ENCODE measurements at places on chromosomes 2 and 18.

- no peak for DNase-seq
Observed at GRCh38 chr2:64140665-64141200, 3.5 kb downstream of the PELI1 start.

- DNase-seq = no peak
Observed at GRCh38 chr2:203574824-203575223, 39.7 kb upstream of the RAPH1 start.

GRCh38 chr2:201950606-201951005, 83.0 kb upstream of the FZD7 start:
- no peak for DNase-seq

GRCh38 chr2:178913049-178913441, 105.8 kb upstream of the TTN start:
- no peak for DNase-seq

- no peak for DNase-seq
Observed at GRCh38 chr2:1674276-1674675, 70.0 kb downstream of the PXDN start.

- no peak for DNase-seq
Observed at GRCh38 chr2:62029910-62030309, 124.4 kb downstream of the COMMD1 start.

- DNase-seq = no peak
Observed at GRCh38 chr2:118123561-118124232, 35.4 kb downstream of the INSIG2 start.

- no peak for DNase-seq
Observed at GRCh38 chr2:62133320-62133823, 62.5 kb upstream of the B3GNT2 start.

- DNase-seq = peak; percentile 6
Observed at GRCh38 chr18:74715865-74716712, 118.4 kb downstream of the ZNF407 start.

DNA sequence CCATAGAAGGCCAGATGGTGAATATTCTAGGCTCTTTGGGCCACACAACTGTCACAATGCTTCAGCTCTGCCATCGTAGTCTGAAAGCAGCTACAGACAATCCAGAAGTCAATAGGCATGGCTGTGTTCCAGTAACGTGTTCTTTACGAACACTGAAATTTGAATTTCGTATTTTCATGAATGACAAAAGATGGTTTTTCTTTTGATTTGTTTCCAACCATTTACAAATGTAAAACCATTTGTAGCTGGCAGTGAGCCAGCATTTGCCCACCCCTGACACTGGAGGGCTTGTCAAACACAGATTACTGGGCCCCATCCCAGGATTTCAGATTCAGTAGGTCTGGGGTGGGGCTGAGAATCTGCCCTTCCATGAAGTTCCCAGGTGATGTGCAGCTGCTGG, 83.0 kb upstream of the ATG16L1 start:
- no peak for DNase-seq

DNA sequence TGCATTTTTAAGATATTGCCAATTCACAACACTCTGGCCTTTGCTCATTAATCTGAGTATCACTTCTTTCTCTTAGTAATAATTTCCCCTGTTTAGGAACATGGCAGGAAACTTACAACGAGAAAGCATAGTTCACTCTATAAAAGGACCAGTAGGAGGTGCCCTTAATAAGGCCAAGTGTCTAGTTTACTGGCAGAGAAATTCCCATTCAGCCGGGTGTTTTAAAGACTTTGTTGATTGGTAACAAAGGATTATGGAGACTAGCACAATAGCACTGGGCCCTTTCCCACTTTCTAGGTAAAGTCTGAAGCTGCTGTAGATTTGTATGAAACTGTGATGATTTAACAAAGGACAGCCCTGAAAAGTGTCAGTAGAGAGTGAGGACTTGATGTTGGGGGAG, 3.1 kb downstream of the DCC start:
- peak; percentile 72 for DNase-seq

DNA sequence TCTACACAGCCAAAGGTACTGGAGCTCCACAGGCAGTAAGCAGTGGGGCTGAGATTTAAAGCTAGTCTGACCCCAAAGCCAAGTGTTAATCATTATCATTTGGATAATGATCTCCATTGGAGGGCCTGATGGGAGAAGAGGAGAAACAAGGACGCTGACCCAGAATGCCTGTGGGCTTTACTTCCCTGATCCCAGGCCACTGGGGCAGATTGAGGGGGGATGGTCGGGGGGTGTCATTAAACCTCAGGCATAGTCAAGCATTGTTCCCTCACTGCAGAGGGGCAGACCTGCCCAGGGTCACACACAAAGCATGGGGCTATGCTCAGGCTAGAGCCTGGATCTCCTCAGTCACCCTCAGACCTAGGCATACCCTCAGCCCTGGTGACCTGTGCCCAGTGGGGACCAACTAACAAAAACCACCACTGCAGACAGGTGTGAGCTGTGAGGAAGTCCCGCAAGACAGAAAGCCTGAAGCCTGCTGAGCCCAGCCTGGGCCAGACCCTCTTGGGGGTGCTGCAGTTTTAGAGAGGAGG, 53.4 kb downstream of the SDC1 start:
- no peak for DNase-seq

GRCh38 chr18:26614374-26614773, 66.0 kb upstream of the KCTD1 start:
- DNase-seq = no peak

GRCh38 chr2:143891879-143892308, 628.0 kb downstream of the ZEB2 start:
- peak; percentile 68 for DNase-seq

GRCh38 chr2:215756346-215756730, 257.0 kb downstream of the MREG start:
- no peak for DNase-seq

DNA sequence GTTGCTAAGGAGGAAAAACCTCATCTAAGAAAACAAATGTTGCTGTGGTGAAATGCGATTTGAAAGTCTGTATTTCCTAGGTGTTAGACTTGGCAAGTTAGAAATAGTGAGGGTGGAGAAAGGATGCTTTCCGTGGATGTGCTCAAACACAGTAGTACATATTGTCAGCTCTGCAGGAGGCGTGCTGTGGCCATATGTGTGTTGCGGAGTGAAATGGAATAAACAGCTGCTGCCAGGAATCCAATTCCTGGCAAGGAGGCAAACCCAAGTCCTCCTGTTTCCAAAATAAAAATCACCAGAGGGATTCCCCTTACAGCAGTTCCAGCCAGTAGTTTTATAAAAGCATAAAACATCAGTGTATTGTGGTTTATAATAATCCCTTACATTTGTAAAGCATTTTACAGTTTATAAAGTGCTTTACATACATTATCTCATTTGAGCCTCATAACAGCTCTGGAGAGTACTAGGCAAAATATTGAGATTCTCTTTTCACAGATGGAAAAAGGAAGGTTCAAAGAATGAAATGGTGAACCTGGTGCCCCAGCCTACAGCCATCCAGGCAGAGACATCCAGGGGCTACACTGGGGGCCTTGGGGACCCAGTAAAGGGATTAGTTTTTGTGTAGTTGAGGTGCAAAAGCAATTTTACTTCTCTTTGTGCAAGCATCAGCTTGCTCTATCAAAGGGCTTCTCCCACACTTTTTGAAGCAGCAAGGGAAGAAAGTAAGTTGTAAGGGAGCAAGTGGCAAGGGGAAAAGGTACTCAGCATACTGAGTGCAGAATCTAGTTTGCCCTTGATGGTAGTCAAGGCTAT, 206.0 kb downstream of the AGPS start:
- DNase-seq = no peak

DNA sequence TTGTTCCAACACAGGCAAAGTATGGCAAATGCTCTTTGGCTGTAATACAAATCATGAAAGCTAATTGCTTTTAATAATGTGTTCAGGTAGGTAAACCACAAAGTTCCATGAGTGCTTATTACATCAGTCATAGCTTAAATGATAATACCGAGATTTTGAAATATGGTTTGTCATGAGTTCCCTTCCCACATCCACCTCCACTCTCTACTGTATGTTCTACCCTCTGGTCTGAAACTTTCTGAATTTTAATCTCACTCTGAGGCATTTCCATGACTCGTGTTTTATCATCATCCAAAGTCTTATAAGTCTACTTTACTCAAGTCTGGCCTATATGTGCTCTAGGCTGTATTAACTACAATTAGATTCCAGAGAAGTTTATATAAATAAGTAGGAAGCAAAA, 354.8 kb downstream of the AKAIN1 start:
- no peak for DNase-seq

- no peak for DNase-seq
Observed at GRCh38 chr2:46264447-46264846, 32.8 kb upstream of the EPAS1 start.

- no peak for DNase-seq
Observed at GRCh38 chr2:96838345-96839292, 5.2 kb downstream of the ANKRD23 start.

- no peak for DNase-seq
Observed at GRCh38 chr2:236790963-236791362, 221.3 kb downstream of the ACKR3 start.

DNA sequence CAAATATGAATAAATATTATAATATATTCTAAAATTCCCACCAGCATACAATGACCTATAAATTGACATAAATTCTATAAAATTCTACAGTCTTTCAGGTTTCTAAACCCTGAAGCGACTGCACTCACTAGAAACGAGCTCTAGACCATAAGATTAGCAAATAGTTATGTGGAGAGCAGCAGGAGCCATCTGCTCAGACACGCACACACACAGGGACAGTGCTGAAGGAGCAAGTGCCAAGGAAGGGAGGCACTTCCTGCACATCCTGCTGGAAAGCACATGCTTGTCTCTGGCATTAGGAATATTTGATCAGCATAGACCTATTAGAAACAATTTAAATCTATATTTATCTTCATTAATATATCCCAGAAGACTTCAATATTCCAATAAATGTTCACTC, 713.9 kb upstream of the CDH2 start:
- no peak for DNase-seq

DNA sequence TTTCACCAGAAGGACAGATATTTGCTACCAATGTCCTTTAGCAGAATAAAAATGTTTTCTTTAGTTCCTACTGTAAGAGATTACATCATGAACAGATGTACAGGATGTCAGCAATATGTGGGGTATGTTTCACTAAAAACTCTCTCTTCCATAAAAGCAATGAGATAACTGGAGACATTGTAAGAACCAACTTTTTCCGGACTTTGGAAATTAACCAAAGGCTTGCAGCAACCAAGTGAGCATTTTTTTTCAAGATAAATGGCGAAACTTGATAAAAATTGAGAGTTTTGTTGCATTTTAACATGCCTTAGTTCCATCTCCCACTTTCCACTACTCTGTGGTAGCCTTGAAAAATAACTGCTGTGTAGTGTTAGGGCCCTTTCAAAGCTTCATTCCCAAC, 429.8 kb upstream of the CDH2 start:
- DNase-seq = no peak

- no peak for DNase-seq
Observed at GRCh38 chr2:199449455-199449854, 8.3 kb downstream of the SATB2 start.
